ENCODE measurements at places on chromosomes 2 and 18.

DNA sequence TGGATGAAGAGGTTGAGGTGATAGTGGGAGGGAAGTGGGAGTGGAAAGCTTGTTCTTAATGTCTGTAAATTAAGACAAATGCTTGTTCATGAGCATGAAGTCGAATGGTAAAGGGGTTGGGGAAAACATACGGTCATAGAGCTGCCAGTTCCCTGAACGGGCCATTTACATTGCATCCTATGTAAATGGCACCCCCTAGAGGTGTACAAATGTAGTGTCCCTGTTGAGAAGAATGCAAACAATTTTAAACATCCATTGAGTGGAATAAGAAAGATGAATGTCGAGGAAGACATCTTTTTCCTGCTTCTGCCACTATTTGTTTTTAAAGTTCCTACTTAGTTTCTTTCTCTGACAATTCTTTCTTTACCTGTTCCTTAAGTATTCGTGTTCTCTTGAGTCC is 155.7 kb downstream of the RDH14 start:
- no peak for DNase-seq

GRCh38 chr18:10444314-10445006 is 10.0 kb upstream of the APCDD1 start:
- no peak for DNase-seq

- peak; percentile 53 for DNase-seq
Observed at GRCh38 chr2:23925702-23926289, 1.1 kb downstream of the ATAD2B start.

DNA sequence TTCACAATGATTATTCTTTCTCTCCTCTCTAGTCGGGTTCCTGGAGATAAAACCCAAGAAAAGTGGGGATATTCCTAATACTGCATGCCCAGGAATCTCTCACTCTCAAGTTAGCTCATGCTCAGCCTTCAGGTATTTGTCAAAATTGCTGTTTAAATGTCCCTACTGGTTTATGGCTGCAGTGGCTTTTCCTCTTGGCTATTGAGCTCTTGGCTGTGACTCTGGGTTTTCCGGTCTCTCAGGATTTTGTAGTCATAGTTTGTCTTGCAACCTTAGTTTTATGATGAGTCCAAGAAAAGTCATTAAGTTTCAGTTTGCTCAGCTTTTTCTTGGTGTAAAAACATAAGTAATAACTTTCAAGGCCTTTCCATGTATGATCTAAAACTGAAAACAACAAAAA is 820.7 kb upstream of the HS6ST1 start:
- no peak for DNase-seq

GRCh38 chr2:132904142-132904842 is 234.3 kb upstream of the LYPD1 start:
- DNase-seq: no peak

DNA sequence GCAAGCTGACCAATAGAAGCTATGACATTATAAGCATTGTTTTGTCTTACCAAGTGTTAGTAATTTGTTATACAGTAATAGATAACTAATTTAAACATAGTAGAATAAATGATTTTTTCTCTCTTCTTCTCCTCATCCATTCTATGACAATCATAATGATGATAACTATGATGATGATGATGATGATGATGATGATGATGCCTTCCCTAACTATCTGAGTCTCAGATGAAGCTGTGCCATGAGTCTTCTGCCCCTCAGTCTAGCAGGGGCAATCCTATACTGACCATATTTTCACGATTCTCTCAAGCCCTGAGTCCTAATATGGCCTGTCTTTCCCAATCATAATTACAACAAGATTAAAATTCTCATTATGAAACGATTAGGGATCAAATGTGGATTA is 1369.0 kb downstream of the LRP1B start:
- DNase-seq: no peak

DNA sequence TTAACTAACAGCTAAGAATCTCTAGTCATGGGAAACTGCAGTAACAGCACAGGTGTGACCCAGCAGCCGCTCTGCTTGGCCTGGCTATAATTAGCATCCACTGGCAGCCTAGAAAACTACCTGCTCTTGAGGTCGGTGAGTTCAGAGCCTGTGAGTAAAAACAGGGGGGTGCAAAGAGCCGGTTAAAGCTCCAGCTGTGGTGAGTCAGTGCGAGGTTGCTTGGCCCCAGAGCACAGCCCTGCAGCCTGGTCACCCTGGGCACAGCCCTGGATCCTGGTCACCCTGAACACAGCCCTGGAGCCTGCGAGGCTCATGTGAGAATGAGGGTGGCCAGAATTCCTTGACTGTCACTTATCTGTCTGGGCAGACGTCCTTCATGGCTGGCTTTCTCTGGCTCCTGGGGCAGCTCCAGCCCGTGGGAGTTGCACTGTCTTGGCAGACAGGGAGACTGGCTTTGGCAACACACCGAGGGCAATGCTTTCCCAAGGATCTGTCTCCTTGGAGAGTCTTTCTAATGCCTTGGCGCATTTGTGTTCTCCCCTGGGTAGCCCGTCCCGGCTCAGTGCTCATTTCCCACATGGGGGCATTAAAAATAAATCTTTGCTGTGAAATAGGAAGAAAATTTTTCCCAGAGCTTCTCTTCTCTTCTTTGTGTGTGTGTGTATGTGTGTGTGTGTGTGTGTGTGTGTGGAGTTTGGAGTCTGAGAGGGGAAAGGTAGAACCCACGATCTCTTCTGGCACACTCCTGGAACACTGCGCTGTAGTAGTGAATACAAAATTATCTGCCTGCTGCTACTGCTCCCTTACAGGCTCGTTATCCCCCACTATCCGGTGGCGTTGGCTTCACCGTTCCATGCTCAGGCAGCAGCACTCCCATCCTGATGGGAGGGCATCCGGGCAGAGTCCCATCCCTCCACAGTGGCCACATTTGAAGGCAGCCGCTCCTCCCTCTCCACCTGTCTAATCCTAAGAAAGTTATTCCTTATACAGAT is 250.2 kb upstream of the MEX3C start:
- DNase-seq: no peak

GRCh38 chr2:55839182-55839819 is 84.3 kb downstream of the EFEMP1 start:
- DNase-seq: peak; percentile 48

GRCh38 chr18:37964885-37965571 is 399.4 kb upstream of the CELF4 start:
- no peak for DNase-seq

GRCh38 chr18:49651033-49651432 is 89.2 kb downstream of the LIPG start:
- DNase-seq: no peak

- DNase-seq: peak; percentile 38
Observed at GRCh38 chr2:101883860-101884259, 107.9 kb upstream of the IL1R2 start.

GRCh38 chr18:44259610-44260009 is 421.1 kb upstream of the SETBP1 start:
- no peak for DNase-seq

DNA sequence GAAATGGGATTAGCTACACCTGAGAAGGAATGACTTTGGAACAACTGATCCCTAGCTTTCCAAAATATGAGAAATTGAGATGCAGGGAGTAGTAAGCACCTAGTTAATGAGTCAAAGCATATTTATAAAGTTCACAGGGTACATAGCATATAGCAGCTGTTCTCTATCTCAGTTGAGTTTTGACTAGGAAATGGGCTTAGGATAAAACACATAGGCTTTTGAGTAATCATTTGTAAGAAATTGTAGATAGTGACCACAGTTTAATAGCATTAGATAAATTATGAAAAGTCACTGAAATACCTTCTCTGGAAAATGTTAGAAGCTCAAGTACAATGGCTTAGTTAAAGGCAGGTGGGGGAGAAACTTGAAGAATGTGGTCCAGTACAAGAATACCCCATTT is 444.7 kb upstream of the TNP1 start:
- DNase-seq: no peak

GRCh38 chr18:37570336-37570930 is 4.8 kb upstream of the CELF4 start:
- no peak for DNase-seq

DNA sequence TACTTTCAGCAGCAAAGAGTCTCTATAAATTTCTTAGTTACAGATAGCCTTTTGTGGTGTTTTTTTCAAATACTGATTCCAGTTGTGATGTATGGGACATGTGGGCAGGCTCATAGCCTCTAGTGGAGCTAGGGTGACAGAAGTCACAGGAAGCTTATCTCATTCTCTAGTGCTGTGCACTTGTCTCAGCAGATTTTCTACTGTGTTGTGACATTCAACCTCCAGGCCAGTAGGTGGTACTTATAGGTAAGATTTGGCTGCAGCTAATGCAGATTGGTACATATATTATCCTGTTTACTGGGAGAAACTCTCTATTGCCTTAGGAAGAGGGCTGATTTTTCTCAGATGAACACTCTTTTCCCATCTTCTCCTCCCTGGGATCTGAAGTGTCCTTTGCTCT is 176.2 kb downstream of the CALCRL start:
- no peak for DNase-seq

GRCh38 chr18:68056936-68057335 is 540.4 kb upstream of the DSEL start:
- no peak for DNase-seq

DNA sequence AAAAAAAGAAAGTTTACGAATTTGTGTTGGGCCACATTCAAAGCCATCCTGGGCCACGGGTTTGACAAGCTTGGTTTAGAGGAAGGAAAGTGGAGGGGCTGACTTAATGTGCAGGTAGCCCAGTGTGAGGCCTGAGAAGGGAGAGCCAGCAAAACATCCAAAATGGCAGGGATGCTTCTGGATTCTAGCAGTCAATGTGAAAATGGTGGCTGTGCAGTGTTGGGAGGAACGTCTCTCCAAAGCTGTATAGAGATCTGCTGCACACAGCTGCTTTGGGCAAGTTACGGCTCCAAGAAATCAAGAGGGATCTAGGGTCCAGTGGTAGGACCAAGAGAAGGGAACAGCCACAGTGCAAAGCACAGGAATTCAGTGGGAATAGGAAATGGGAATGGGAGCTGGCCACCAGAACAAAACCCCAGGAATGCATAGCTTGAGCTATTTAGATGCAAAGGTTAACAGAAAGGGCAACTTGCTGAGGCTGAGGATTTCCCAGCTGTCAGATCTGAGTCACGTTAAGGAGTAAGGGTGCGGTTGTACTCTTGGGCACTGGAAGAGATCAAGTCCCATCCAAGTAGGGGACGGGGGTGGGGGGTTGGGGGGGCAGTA is 70.6 kb downstream of the B3GNT2 start:
- DNase-seq: peak; percentile 39

DNA sequence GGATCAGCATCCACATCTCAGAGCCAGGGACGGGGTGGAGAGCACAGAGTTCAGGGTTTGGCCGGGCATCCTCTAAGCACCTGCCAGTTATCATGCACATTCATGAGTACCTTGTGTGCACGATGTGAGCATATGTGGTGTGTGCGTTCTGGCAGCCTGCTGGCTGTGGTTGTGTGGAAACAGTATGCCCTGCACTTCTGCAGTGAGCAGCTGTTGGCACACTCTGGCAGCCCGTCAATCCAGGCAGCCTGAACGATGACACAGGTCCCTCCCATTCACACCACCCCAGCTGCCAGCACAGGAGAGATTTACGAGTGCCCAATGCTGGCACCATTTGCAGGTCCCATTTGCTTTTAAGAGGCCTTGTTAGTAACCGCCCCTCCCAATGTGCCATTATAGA is 74.2 kb downstream of the CD8B2 start:
- DNase-seq: no peak

DNA sequence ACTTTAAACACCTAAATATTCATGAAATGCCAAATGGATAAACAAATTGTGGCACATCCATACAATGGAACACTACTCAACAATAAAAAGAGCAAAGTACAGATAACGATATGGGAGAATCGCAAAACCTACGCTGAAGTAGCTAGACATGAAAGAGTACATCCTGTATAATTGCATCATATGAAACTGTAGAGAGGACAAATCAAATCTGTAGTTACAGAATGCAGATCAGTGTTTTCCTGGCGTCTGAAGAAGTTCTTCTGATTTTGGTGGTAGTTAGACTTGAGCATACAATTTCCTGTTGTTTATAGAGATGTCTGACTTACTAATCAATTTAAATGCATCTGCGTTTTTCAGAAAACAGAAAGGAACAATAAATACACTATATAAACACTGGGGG is 394.4 kb downstream of the SOCS6 start:
- no peak for DNase-seq

GRCh38 chr2:113127646-113128570 is 510 bp downstream of the IL1RN start:
- DNase-seq: no peak

DNA sequence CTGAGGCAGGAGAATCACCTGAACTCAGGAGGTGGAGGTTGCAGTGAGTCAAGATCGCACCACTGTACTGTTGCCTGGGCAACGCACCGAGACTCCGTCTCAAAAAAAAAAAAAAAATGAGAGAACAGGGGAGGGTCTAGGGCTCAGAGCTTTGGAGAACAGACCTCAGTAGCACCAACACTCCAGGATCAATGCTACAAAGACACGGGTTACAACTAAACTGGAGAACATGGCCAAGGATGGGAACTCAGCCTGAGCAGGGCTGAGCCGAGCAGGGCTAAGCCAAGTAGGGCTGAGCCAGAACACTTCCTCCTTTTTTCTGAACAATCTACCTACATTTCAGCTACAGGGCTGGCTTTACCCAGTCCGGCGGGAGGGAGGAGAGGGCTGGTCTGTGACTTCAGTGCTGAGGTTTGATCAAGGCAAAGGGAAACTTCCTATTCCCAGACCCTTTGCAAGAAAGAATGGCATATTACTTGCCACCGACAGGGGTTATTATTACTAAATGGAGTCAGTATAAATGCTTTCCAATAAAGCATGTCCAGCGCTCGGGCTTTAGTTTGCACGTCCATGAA is 2.9 kb upstream of the CASP8 start:
- peak; percentile 39 for DNase-seq

Data from AG08396 (cell line).